ENCODE measurements at places on chromosomes 4 and X. TPM values are rescaled to one million over a fixed set of nuclear protein-coding genes. Genes with fewer than 3 reads are reported as not detected.

Gene TRIM61
- total RNA-seq = not detected

Gene EPGN
- total RNA-seq = not detected

Gene SLC34A2
- total RNA-seq = not detected

GRCh38 chr4:2424581-2424980 lies 5.8 kb downstream of the CFAP99 start:
- DNase-seq = peak; percentile 48

DNA sequence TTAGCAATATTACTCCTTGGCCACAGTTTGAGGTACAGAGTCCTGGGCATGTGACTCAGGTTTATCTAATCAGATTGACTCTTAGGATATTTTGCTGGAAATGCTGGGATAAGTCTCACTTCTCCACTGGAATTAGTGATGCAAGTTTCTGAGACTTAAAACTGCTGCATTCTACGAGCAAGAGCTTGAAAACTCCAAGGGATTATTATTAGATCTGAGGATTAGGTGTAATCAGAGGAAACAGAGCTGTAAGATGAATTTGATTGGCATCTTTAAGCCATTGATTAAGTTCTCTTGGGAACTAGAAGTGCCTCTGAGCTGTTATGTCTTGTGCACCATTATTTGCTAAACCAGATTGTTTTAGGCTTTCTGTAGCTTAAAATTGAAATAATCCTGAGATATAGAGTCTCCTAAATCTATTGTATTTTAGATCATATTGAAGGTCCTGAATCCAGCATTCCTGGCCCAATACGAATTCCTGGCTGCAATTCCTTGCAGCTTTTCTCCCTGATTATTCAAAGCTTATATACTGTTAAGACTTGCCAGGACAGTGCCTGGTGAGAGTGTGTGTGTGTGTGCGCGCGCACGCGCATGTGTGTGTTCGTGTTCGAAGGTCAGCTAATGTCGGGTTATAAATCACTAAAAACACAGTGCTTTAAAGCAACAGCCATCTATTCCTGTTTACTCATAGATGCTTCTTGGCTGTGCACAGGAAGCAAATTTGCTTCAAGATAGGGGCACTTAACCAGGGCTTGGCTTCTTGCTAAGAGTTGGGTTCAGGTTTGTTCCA lies 735.1 kb downstream of the STIM2 start:
- no peak for DNase-seq

Gene NAP1L2
- total RNA-seq = 10.2 TPM

DNA sequence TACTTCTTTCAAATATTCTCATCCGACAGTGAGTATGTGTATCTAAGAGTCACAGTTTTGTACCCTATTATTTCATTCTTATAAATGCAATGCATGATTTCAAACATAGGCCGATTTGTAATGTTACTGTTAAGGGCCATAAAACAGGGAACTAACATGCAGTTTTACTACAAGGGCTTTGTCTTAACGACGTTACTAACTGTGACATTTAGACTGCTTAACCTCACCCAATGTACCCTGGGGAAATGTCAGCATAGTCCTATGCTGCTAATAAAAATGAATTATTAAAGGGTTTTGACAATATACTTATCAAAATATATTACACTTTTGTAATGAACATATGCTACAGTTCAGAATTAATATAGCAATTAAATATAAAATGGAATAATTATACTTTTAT lies 74.8 kb upstream of the CPXCR1 start:
- DNase-seq = no peak

- DNase-seq = peak; percentile 13
Measured at GRCh38 chrX:85109235-85109634, 105.6 kb downstream of the APOOL start.

Gene CCSER1
- 0.80 TPM for total RNA-seq

Gene CSN1S1
- total RNA-seq = not detected

Gene FIP1L1
- 39.7 TPM for total RNA-seq

DNA sequence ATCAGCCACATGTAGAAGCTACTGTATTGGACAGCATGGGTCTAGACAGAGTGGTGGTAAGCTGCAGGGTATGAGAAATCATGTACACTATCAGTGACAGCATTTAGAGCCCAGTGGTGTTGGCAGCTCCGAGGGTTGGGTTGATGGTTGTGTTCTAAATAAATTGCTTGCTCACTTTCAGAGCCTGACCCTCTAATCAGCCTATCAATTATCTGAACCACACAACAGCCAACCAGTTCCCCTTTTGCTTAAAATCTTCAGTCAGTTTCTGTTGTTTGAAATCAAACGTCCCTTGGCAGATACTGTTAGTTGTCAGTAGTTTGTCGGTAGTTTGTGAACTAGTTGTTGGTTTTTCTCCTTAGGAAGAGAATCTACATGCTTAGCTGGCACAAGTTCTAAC lies 99.8 kb upstream of the RAI2 start:
- DNase-seq = no peak

- peak; percentile 1 for DNase-seq
Measured at GRCh38 chr4:162891788-162892707, 274.6 kb downstream of the NAF1 start.

DNA sequence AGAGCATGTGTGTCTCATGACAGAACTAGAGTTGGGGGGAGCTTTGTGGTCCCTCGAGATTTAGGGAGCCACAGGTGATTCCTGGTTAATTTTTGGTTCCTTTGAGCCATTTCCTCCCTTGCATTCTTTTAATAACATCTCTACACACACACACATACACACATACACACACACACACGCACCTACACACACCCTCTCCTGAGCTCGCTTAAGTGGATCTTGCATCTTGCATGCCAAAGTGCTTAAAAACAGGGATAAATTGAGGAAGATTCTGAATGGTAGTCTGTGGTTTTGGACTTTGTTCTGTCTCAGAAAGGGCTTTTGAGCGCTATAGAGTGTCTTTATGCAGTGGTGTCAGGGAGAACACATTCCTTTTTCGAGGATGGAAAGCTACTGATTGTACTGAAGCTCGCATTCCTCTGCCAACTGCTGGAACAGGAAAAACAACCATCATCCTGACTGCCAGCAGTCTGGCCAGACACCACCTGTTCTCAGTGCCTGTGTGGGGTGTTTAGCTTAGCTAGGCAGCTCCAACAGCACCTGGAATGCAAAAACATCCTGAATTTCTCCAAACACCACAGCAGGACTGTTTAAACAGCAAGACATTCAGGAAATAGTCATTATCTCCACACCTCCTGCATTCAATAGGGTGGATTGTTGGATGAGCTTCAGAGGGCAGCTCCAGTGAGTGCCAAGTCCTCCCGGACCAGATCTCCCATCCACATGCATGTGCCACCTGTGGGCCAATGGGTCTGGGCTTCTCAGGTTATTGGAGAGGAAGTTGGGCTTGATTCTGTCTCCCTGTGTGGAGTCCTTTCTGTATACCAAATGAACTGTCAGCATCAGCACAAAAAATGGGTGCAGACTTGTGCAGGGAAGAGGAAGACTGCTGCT lies 21.9 kb upstream of the IGFBP7 start:
- DNase-seq = no peak

Gene JAKMIP1
- 0.40 TPM for total RNA-seq

- no peak for DNase-seq
Measured at GRCh38 chr4:35520059-35520458, 724.3 kb downstream of the ARAP2 start.

Gene SH3RF1
- 4.9 TPM for total RNA-seq

GRCh38 chrX:151225843-151226242 lies 49.5 kb downstream of the GPR50 start:
- DNase-seq = no peak

Gene XAGE1B
- total RNA-seq = 5.7 TPM

DNA sequence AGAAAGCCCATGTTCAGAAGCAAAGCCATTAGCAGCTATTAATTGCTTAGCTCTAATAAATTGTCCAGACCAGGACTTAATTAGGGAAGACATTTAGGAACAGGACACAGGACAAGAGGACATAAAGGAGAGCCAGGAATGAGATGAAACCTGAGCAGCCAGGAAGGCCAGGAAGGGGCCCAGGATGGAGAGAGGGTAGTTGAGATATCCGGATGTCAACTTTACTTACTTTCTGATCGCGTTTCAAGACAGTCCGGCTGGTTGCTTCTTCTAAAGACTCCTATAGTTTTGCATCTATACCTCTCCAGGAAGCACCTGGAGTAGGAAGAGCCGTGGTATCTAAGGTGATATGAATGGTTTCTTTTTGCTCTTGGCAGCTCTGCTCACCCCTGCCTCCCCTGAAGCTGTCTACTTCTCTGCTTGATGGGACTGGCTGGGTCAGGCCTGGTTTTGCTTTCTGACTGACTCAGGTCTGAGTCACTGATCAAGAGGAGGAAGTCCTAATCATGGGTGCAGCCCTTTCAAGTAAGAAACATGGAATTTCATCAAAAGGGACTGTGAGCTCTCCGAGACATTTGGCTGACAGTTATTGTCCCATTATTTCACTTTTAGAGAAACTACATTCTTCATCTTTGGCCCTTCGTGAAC lies 733.3 kb downstream of the RPA4 start:
- DNase-seq = peak; percentile 54

DNA sequence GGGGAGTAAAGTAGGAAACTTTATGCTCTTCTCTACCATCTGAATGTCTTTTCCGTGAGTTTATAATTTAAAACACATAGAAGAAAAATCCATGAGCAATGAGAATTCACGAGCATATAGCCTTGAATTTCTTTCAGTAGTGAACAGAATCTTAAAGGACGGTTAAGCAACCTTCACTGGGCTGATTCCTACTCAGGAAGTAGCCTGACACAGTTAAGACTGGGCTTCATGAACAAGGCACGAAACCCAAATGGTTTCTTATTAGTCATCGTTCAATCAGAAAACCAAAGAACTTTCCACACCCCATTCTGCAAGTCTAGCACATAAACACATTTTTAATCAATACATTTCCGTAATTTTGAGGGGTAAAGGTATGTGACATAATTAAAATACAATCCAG lies 95.8 kb downstream of the SH3KBP1 start:
- DNase-seq = peak; percentile 15

GRCh38 chrX:153816831-153817690 lies 13.3 kb downstream of the PDZD4 start:
- no peak for DNase-seq

Gene DRP2
- 0.34 TPM for total RNA-seq

DNA sequence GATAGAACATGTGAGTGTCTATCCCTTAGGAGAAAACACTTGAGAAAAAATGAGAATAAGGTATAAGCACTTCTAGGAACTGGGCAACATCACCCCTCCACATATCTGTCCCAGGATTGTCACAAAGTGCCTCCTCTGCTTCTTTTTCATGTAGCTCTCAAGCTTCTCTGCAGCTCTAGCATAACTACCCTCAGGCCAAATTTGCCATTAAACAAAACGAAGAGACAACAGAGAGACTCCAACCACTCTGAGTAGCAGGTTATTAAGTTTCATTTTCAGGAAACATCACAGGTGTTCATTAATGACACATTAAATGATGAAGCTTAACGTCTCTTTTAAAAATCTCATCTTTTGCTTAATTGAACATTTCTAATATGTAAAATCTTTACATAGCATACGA lies 580.0 kb downstream of the GALNTL6 start:
- no peak for DNase-seq

- DNase-seq = no peak
Measured at GRCh38 chr4:31108762-31109161, 388.6 kb downstream of the PCDH7 start.

DNA sequence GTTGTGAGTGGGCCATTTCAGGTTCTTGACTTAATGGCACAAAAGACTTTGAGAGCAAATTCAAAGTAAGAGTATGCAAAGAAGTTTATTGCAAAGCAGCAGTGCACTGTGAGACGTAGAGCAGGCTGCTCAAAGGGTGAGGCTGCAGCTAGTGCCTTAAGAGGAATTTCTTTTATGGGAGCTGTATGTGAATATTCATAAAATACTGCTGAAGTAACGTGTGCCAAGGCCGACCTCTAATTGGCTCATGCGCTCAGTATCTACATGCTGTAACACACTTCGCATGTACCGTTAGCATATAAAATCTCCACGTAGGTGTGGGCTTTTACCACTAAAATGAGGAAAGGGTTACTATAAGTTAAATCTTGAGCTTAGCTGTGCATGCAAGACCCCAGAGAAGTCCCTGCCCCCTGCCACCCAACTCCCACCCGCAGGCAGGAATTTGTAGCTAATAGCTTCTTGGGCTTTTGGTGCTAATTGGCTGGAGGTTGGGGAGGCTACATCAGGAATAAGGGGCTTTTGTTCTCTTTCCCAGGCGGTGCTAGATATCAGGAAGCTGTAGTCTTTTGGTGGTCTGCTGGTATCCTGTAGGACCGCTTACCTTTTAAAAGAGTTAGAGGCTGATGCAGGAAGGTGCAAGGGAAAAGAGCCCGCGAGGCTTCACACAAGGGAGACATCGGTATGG lies 47.6 kb downstream of the FSTL5 start:
- no peak for DNase-seq

DNA sequence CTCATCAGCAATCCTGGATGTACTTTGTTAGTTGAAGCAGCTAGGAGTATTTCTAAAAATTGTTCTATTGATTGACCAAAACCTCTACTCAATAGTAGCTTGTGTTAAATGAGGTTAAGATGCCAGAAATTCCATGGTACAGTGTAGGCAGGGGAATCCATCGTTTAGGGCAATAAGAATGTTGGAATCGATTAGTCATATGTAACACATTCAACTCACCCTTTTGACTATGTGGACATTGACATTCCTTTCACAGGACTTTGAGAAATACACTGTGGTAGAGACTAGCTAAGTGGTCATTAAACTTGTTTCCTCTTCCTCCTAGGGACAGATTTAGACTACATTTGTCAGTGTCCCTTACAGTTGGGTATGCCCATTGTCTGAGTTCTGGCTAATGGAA lies 40.2 kb downstream of the KDM5C start:
- no peak for DNase-seq

DNA sequence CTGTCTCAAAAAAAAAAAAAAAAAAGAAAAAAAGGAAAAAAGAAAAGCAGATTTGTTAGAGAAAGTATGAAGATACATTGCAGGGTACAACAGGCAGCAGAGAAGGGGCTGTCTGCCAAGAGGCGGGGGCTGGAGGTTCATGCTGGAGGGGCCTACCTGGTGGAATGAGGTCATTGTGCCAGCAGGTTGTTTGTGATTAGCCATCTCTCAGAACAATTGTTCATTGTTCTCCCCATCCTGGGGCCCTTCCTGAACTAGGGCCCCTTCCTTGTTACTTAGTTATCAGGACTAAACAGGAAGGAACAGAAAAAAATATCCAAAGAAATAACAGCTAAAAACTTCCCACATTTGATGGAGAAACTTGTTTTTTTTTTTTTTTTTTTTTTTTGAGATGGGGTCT lies 14.0 kb upstream of the GPKOW start:
- no peak for DNase-seq

DNA sequence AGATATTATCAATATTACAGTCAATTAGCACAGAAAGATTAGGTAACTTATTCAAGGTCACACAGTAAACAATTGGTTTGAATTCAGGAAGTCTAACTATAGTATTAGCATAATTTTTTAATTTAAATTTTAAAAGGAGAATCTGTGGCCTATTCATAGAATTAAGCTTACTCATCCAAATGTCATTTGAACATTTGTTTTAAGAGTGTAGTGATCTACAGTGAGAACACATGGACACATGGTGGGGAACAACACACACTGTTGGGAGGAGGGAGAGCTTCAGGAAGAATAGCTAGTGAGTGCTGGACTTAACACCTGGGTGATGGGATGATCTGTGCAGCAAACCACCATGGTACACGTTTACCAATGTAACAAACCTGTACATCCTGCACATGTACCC lies 48.3 kb downstream of the MEPE start:
- no peak for DNase-seq

Gene GCNA
- total RNA-seq = 0.29 TPM
